ENCODE measurements at places on chromosomes 5 and 9.

DNA sequence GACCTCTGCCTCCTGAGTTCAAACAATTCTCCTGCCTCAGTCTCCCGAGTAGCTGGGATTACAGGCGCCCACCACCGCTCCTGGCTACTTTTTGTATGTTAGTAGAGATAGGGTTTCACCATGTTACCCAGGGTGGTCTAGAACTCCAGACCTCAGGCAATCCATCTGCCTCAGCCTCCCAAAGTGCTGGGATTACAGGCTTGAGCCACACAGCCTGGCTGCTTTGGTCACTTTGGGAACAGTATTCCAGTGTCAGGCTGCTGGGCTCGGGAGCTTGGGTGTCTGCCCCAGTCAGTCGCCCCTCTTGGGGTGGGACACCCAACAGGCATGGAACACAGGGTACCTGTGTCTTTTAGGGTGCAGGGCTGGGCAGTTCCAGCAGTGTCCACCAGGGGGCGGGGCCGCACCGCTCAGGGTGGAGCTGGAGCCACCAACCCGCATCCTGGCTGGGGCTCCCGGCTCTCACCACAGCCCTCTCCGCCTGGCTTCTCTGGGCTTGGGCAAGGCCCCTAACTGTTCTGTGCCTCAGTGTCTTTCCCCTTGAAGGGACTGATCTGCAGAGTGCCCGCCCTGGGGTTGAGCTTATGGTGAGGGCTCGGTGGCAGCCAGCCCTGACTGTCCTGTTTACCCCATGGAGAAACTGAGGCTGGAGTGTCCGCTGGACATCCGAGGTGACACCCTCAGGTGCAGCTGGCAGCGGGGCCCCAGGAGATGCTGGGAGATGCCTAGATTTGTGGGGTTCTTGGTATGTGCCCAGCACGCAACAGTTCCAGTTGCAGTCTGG lies 6.4 kb upstream of the RNU6ATAC start:
- DNase-seq: no peak

DNA sequence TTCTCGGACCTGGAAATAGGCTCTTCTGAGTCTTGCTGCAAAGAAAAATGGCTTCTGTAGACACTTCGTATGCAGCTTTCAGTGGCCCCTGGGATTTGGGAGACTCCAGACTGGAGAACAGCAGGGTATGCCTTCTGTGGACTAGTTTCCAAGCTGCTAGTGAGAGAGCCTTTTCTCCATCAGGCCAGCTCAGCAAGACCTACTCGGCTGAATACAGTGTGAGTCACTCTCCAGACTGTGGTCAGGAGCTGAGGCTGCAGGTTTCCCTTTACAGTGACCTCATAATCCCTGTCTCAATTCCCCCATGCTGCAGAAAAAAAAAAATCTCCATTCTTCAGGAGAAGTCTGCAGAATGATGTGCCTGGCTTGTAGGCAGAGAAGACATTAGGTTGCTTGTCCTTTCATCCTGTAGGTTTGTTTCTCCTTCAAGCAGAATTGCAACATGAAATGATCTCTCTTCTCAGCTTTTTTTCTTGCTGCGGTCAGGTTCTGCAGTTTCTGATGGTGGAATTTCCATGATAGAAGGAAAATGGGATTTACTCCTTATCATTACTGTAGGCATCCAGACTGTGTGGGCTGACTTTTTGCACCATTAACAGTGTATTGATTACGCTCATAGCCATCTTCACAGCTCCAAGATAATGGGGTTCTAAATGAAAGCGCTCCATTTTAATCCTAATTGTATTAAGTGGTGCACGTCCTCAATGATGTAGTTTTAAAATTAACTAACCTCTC lies 78.3 kb upstream of the TNFSF8 start:
- DNase-seq: no peak

DNA sequence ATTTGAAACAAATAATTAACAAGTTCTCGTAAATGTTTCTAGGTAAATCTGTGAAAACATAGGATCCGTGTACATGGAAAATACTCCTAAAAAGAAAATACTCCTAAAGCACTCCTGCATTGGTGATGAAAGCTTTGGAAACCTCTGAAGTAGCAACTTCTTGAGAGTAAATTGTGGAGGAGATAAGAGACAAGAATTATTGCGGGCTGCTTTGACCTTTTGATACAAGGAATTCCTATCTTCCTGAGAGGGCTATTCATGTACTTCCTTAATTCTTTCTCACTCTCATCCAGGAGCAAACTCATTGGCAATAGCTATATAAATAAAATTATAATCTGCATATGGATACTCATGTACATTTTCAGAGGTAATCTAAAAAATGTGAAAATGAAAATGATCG lies 158.4 kb upstream of the PIK3R1 start:
- no peak for DNase-seq

- no peak for DNase-seq
Observed at GRCh38 chr5:139133282-139133681, 64.9 kb downstream of the SIL1 start.

Measured in stimulated activated CD8-positive, alpha-beta memory T cell treated with anti-CD3 and anti-CD28 coated beads, Interleukin-4, amount 100 ng/mL, for 4 hours (primary cell).